Nephron progenitor cell (in vitro differentiated cells): ENCODE measurements at places on chromosomes 12 and 14.

GRCh38 chr12:42440608-42441007 is 114.6 kb downstream of the PPHLN1 start:
- H3K36me3 ChIP-seq, result peaks cover 64% of the 10 kb centered on the region
- no peak for DNase-seq
- H3K4me3 ChIP-seq, result no peak overlapping the region
- H3K27me3 ChIP-seq, result no peaks in the 10 kb centered on the region

GRCh38 chr12:107435072-107435471 is 250.5 kb upstream of the PWP1 start:
- H3K4me3 ChIP-seq, result no peak overlapping the region
- peaks cover 53% of the 10 kb centered on the region for H3K27me3 ChIP-seq
- peaks cover 24% of the 10 kb centered on the region for H3K4me1 ChIP-seq
- no peaks in the 10 kb centered on the region for H3K36me3 ChIP-seq

DNA sequence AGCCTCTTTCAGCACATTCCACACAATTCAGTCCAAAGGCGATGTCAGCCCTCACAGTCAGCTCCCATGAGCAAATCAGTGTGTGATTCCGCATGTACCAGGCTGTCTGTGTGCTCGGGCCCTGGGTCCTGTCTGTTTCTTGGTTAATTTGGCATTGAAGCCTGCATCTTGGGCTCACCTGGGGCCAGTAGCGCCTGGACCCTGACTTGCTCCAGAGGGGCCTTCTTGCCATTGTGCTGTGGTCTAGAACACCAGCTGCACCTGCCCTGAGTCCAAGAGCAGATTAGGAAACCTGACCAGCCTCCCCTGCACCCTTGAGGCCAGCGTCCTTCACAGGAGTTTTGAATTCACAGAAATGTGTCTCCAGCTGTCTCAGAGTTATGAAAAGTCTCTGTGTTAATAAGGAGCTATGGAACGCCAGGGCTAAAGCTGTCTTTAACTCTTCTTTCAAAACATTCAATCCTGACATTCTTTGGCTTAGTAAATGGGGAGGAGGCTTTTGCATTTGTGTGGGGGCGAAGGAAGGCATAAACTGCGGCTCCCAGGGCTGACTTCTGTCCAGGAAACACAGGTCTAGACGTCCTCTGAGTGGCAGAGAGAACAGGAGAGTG is 102.2 kb downstream of the ARF6 start:
- peaks cover 14% of the 10 kb centered on the region for H3K4me1 ChIP-seq
- DNase-seq, result no peak

DNA sequence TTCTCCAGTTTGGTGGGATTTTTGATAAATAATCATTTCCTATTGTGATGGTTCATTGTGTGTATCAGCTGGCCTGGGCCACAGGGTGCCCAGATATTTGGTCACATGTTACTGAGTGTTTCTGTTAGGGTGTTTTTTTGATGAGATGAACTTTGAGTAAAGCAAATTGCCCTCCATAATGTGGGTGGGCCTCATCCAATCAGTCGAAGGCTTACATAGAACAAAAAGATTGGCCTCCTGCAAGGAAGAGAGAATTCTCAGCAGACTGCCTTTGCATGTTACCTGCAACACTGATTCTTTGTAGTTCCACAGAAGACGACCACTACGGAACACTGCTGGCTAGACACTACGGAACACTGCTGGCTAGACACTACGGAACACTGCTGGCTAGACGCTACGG is 441.6 kb downstream of the GLT1D1 start:
- no peaks in the 10 kb centered on the region for H3K36me3 ChIP-seq
- H3K27ac ChIP-seq, result no peak overlapping the region
- H3K4me1 ChIP-seq, result no peaks in the 10 kb centered on the region
- H3K27me3 ChIP-seq, result peaks cover 7% of the 10 kb centered on the region
- no peak overlapping the region for H3K4me3 ChIP-seq
- no peak for DNase-seq

DNA sequence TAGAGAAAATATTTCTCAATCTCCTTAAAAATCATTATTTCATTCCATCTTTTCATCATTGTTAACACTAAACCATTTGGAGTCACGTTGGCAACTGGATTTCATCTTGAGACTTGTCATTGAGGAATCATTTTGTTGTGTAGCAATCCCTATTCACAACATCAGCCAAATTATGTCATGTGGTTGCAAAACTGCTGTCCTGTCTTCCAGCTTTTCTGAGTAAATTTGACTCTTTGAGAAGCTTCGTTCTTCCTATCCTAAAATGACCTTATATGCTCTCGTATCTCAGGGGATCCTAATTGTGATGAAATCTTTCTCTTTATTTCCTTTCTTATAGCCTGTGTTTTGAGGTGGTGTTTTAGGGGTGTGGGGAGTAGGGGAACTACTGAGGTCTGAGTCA is 30.6 kb upstream of the KICS2 start:
- no peaks in the 10 kb centered on the region for H3K36me3 ChIP-seq
- DNase-seq, result no peak
- H3K27me3 ChIP-seq, result peaks cover 5% of the 10 kb centered on the region
- no peak overlapping the region for H3K27ac ChIP-seq
- no peak overlapping the region for H3K4me3 ChIP-seq

DNA sequence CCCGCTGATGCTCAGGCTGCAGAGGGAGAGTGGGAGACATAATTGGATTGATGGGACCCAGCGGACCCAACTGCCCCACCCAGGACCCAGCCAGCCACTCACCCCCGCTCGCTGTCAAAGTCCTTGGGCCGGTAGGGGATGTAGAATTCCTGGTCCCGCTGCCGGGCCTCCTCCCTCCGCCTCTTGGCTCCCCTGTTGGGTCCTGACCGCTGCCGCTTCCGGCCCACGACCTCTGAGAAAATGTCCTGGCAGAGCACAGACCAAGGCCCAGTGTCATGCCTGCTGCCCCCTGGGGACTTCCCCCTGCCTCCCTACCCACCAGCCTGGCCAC is 13.5 kb downstream of the CFAP73 start:
- H3K4me1 ChIP-seq, result peaks cover 33% of the 10 kb centered on the region
- H3K27ac ChIP-seq, result no peak overlapping the region
- H3K27me3 ChIP-seq, result peaks cover 2% of the 10 kb centered on the region
- no peak overlapping the region for H3K4me3 ChIP-seq
- no peak for DNase-seq

DNA sequence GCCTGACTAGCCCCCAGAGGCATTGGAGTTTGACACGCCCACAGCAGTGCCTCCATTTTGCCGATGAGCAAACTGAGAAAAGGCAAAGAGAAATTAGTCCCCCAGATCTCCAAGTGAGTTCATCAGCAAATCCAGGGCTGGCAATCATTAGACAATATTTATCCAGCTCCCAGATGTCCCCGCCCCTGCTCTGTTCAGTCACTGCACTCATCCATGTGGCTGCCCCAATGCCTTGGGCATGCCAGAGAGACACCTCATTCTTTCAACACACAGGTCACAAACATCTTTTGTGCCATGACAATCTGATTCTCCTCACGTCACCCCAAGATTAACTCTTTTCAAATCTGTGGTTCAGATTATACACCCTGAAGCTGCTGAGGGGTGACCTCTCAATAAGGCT is 43.5 kb downstream of the DPF3 start:
- no peak for DNase-seq
- H3K27ac ChIP-seq, result peak overlapping the region; percentile 45
- H3K4me3 ChIP-seq, result no peak overlapping the region

DNA sequence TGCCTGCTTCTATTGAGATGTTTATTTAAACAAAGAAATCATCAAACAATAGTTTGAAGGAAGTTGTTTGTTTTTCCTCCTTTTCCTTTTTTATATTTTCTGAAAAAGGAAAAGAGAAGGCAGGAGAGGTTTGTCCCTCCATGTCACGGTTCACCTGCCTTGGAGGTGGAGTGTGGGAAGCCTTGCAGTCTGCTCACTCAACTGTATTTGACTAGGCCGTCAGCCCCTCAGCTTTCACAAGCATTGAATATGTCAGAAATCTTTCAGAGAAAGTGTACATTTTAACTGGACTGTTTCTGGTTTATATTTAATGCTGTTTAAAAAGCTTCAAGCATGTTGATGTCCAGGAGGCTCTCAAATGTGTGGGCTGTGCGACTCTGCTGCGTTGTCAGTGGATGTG is 370.4 kb downstream of the NPAS3 start:
- peak; percentile 12 for DNase-seq
- H3K27ac ChIP-seq, result peak overlapping the region; percentile 77
- H3K36me3 ChIP-seq, result no peaks in the 10 kb centered on the region
- no peaks in the 10 kb centered on the region for H3K27me3 ChIP-seq
- H3K4me1 ChIP-seq, result peaks cover 27% of the 10 kb centered on the region

GRCh38 chr12:105892362-105892910 is 246.3 kb downstream of the NUAK1 start:
- no peak overlapping the region for H3K4me3 ChIP-seq
- no peak for DNase-seq
- peaks cover 4% of the 10 kb centered on the region for H3K27me3 ChIP-seq
- no peak overlapping the region for H3K27ac ChIP-seq
- no peaks in the 10 kb centered on the region for H3K36me3 ChIP-seq
- no peaks in the 10 kb centered on the region for H3K4me1 ChIP-seq

- no peaks in the 10 kb centered on the region for H3K36me3 ChIP-seq
- H3K27ac ChIP-seq, result no peak overlapping the region
- peaks cover 19% of the 10 kb centered on the region for H3K27me3 ChIP-seq
- DNase-seq, result no peak
- H3K4me3 ChIP-seq, result no peak overlapping the region
Measured at GRCh38 chr12:100391856-100392255, 35.0 kb downstream of the SLC17A8 start.

DNA sequence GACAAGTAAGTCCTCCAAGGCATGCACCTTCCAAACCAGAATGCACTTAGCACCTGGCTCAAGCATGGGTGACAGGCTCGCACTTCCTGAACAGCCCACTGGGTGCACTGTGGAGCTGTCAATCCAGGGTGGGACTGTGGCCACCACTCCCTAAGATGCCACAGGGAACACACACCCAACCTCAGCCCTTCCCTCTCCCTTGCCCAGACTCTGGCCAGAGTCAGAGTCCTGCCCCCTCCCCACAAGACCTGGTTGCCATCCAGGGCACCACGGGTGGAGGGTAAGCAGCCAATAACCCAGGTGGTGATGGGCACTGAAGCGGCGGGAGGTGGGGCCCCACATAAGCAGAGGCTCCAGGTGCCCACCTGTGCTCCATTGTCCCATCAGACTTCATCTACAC is 160.6 kb downstream of the MYRFL start:
- peaks cover 3% of the 10 kb centered on the region for H3K27me3 ChIP-seq
- no peak overlapping the region for H3K27ac ChIP-seq
- no peak overlapping the region for H3K4me3 ChIP-seq
- peak; percentile 25 for DNase-seq
- no peaks in the 10 kb centered on the region for H3K4me1 ChIP-seq

GRCh38 chr12:49548822-49549648 is 10.2 kb downstream of the KCNH3 start:
- H3K36me3 ChIP-seq, result no peaks in the 10 kb centered on the region
- peak overlapping the region; percentile 71 for H3K4me3 ChIP-seq
- peak; percentile 74 for DNase-seq
- H3K4me1 ChIP-seq, result peaks cover 31% of the 10 kb centered on the region
- H3K27ac ChIP-seq, result no peak overlapping the region

DNA sequence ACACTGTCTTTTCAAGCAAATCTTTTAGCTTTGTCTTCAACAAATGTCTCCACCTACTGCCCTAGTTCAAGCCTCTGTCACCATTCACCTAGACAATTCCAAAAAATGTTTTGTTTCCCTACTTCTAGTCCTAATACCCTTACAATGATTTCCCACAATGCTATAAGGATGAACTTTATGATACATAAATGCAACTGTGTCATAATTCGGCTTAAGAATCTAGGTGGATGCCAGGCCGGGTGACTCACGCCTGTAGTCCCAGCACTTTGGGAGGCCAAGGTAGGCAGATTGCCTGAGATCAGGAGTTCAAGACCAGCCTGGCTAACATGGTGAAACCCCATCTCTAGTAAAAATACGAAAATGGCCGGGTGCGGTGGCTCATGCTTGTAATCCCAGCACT is 20.7 kb upstream of the CREBL2 start:
- DNase-seq, result no peak
- no peak overlapping the region for H3K27ac ChIP-seq
- no peaks in the 10 kb centered on the region for H3K4me1 ChIP-seq
- H3K36me3 ChIP-seq, result no peaks in the 10 kb centered on the region
- no peak overlapping the region for H3K4me3 ChIP-seq

DNA sequence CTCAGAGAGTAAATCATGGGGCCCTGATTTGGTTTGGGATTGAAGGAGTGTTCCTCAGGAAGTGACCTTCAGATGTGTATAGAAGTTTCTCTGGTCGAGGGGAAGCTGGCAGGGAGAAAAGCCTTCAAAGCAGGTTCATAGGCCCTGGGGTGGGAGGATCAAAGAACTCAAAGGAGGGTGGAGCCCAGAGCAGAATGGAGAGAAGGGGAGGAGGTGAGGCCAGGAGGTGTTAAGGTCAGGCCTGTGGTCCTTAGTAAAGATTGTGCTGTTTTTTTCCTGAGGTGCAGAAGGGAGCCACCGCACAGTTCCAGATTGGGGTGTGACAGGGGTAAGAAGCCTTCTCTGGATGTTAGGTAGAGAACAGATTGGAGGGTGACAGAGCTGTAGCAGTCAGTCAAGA is 9.7 kb upstream of the CFAP251 start:
- H3K4me3 ChIP-seq, result no peak overlapping the region
- no peaks in the 10 kb centered on the region for H3K27me3 ChIP-seq
- H3K36me3 ChIP-seq, result peaks cover 62% of the 10 kb centered on the region
- peaks cover 6% of the 10 kb centered on the region for H3K4me1 ChIP-seq

GRCh38 chr14:71632440-71632946 is 299.7 kb upstream of the RGS6 start:
- H3K4me1 ChIP-seq, result no peaks in the 10 kb centered on the region
- H3K27ac ChIP-seq, result no peak overlapping the region
- no peak for DNase-seq
- H3K4me3 ChIP-seq, result no peak overlapping the region
- peaks cover 10% of the 10 kb centered on the region for H3K27me3 ChIP-seq

DNA sequence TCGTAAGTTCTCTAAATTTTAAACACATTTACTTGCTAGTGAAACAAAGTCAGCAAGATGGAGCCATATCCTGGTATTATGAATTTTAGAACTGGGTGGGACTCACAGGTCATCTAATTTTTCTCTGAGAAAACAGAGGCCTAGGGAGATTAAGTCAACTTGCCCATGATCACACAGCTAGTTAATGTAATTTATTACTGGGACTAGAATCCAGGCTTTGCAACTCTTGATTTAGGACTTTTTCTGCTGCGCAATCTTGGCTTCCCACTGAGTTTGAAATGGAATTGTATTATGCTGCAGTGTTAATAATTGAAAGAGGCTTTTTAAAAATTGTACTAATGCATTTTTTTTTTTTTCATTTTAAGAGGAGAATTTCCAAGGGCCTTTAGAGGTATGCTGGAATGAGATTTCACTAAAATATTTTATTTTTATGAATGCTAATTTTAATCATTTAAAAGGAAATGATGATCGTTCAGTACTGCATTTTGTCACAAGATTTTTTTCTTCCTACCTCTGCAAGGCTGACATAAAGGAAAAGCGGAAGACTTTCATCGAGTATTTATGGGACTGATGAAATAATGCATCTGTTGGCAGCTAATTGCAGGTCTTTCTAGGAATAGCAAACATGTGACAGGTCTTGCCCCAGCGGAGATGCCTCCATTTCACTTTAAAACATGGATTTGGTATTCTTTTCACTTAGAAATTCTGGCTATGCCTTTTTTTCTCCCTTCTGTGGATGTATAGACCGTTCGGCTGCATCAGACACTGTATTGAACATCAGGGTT is 9.6 kb downstream of the CRADD start:
- H3K4me3 ChIP-seq, result no peak overlapping the region
- H3K27me3 ChIP-seq, result peaks cover 3% of the 10 kb centered on the region
- H3K27ac ChIP-seq, result no peak overlapping the region
- no peak for DNase-seq
- H3K4me1 ChIP-seq, result peaks cover 40% of the 10 kb centered on the region
